ENCODE measurements at places on chromosomes 3 and 15.

- DNase-seq = no peak
These were observed 55.2 kb downstream of the CMSS1 start for GRCh38 chr3:99872923-99873254.

DNA sequence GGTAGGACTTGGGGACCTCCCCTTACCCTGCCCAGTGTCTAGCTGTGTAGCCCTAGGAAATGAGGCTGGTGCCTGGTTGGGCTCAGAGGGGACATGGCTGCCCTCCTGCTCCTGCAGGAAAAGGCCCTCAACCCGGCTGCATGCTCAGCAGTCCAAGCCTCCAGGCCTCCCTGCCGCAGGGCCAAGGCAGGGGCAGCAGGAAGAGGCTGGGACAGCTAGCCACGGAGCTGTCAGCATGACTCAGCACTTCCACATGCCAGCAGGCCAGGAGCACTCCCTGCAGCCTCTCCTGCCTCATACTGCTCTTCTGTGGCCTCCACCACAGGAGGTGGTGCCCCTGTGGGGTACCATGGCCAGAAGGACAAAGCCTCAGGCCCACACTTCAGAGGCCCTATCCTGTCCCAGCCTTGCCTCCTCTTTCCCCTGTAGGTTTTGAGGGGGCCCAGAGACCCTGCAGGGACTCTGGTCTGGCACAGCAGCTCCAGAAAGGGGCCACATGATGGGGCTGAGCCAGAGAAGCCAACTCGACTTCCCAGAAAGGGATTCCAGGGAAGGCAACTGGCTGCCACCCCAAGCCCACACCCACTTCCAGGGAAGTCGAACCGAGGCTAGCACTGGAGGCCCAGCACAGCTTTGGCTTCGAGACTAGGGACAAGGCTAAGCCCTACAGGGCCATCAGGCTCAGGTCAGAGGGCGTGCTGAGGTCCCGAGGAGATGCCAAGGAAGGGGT is 19.5 kb downstream of the TKT start:
- peak; percentile 79 for DNase-seq

- peak; percentile 71 for DNase-seq
These were observed 56.6 kb upstream of the PRTG start for GRCh38 chr15:55799291-55800212.

- no peak for DNase-seq
These were observed 313.2 kb upstream of the MME start for GRCh38 chr3:154766765-154767503.

DNA sequence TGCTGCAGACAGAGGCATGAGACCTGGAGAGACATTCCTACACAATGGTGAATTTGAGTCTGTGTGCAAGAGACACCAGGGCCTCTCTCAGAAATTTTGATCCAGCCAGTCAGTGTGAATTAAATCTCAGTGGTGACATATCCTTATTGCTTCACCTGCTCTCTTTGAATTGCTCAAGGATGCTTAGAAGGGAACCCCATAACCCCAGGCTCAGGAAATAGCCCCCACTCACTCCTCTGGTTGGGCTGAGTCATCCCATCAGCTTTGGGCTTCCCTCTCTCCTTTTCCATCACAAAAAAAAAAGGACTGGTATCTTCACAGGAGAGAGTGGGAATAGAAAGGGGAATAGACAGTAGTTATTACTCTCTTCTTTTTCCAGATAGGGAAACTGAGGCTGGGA is 33.0 kb upstream of the LARS2 start:
- DNase-seq = peak; percentile 42

- no peak for DNase-seq
These were observed 83.3 kb downstream of the ADCY5 start for GRCh38 chr3:123365450-123366143.

- DNase-seq = no peak
These were observed 103.2 kb upstream of the SLCO2A1 start for GRCh38 chr3:134132961-134133360.

DNA sequence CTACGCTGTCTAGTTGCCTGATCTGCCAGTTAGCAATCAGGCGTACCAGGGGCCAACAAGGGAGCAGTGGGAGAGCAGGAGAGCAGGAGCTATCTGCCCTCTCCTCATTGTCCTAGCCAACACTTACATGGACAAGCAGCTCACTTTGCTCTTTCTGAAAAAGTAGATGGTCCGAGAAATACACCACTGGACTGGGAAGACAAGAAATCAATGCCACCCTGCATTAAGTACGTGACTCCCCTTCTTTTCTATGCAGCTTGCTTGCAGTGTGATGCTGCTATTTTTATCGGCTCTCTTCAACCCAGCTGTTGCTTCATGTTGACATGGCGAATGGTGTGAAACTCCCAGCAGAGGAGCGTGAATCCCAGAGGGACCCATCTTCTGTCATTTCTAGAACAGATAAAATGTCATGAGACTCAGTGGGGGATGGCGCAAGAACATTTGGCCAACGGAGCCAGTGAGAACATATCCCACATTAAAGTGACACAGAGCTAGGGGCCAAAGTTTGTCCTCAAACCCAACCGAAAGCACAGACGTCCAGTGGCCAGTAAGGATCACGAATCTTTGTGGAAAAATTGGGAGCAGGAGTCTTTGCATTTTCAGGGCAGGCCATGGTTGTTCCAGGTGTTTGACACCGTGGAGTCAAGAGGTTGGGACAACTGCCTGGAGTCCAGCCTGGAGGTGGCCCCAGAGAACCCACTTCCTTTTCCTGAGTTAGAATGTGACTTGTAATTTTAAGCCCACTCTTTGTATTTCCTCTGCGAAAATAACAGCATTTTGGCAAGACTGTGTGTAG is 53.7 kb upstream of the MEF2A start:
- DNase-seq = peak; percentile 74

GRCh38 chr3:141262308-141262705 is 30.7 kb downstream of the PXYLP1 start:
- DNase-seq = peak; percentile 65

GRCh38 chr3:124773351-124774326 is 43.4 kb downstream of the UMPS start:
- DNase-seq = no peak

DNA sequence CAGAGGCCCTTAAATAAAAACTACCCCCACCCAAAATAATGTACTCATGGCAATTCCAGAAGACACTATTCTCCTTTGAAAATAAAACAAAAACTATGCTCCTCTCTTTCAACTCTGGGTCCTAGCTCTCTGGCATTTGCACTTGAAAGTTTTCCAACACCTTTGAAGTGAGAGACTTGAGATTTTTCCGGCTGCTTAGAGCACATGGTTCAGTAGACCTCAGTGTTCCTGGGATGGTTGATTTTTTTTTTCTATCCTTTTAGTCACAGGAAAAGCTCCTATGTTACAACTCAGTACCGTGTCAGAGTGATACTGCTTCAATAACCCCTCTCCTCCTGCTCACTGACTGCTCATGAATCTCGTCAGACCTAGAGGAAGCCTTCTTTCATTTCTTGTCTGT is 118.3 kb upstream of the TUSC7 start:
- DNase-seq = no peak

- DNase-seq = peak; percentile 51
These were observed 8.2 kb downstream of the ALG3 start for GRCh38 chr3:184240384-184241140.

DNA sequence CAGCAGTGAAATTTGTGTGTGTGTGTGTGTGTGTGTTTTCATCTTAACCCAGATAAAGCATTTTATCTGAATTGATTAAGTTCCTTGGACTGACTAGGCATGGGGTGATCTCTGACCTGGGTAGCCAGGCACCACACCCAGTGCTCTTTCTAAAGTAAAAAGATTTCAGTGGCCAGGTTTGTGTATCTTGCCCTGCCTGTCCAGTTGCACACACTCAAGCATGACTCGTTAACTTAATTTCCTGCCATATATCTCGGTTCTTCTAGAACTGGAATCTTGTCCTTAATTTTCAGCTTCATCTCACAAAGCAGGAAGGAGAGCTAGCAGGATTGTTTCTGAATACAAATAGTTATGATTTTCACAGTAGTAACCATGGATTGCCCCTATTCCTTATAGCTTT is 17.0 kb downstream of the TM4SF18 start:
- DNase-seq = no peak

- DNase-seq = no peak
These were observed 73.3 kb downstream of the USP13 start for GRCh38 chr3:179726075-179726699.

DNA sequence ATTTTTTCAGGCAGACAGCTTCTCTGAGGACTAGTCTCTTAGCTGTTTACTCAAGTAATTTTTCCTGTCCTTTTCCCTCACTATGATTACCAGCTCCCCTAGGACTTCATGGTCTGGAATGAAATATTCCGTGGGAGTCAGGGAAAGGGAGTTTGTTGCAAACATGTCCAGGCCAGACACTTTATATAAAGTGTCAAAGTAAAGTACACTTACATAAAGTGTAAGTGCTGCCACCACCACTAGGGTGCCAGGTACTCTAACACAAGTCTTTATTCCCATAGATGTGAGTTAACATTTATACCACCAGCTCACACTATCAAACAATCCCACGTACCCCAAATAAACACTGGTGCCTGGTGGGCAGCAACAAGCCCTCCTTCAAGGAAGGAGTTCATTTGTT is 179.8 kb downstream of the SNRPN start:
- peak; percentile 4 for DNase-seq

- DNase-seq = no peak
These were observed 21.2 kb downstream of the IL5RA start for GRCh38 chr3:3089017-3089416.

DNA sequence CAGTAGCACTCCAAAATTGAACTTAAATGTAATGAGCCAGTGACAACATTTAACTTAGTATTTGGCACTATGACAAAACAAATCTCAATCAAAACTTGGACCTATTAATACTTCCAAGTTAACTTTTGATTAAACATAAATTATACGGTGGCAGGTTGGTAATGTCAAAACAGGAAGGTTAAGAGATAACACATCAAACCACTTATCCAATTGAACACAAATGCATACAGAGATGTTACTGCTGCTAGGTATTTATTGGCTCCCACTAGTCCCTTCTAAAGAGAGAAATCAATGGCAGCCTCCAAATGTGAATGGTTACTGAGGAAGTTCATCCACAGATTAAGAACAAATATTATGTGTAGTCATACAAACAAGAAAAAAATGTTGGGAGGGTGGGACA is 1.8 kb downstream of the GSK3B start:
- no peak for DNase-seq

DNA sequence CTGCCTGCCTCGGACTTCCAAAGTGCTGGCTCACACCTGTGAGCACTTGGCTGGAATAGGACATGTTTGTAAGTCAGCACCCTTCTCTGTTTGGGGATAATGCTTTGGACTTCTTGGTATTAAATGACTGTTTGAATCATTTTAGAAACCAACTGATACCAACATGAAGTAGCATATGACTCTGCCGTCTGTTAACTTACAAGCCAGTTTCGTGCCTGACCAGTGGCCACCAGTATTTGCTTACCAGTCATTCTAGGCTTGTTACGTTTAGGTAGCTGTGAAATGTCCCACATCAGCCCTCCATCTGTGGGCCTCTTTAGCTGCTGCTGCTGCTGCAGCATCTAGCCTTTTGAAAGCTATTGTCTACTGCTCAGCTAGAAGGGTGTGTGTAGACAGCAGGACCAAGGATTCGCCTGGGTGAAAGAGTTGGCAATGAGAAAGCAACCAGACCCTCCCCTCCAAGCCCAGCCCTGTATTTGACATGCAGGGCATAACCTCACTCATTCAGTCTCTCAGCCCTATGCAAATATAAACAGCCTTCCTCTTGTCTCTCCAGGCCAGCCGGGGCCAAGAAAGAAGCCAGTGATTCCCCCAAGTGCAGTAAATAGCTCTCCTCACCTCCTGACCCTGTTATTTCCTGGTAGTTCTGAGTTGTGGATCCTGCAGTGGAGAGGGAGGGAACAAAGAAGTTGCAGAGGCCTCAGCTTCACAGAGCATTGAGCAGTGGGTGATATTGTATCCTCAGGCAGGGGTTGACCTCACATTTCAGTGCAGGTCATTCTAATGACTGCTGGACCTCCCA is 51.0 kb downstream of the NKIRAS1 start:
- no peak for DNase-seq

- no peak for DNase-seq
These were observed 152.2 kb downstream of the NR2E3 start for GRCh38 chr15:71962537-71962936.

GRCh38 chr3:11808231-11808630 is 38.5 kb downstream of the TAMM41 start:
- no peak for DNase-seq

- no peak for DNase-seq
These were observed 11.8 kb downstream of the CPN2 start for GRCh38 chr3:194339356-194339755.
